ENCODE measurements at places on chromosomes 7 and 10. TPM values are rescaled to one million over a fixed set of nuclear protein-coding genes. Genes with fewer than 3 reads are reported as not detected.

DNA sequence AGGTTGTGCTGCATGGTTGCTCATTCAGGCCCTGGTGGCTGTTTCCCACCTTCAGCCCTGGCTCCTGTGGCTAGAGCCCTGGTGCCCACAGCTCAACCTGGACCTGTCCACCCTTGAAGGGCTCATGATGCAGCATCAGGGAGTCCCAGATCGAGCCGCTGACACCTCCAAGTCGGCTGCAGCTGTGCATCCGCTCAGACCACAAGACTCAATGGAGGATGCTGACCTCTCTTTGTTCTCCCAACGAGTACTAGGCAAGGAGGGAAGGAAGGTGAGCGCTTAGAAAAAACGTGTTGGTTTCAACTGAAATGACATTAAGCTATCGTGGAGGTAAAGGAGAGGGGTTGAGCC is 9.5 kb upstream of the C10orf95 start:
- no peak for DNase-seq

DNA sequence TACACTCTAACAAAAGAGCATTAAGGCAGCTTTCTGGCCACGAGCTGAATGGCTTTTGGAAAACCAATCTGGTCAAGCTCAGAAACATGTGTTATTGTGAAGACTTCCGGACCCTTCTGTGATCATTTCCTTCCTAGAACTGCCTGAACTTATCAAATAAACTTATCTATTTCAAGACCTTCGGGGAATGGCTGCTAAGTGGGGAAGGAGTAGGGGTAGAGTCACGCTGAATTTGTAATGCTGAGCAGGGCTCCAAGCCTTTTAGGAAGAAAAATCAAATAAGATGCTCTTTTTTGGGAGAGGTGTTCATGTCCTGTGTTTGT is 56.6 kb downstream of the PAPSS2 start:
- no peak for DNase-seq

CRYGN gene
- total RNA-seq = not detected

FAM24B gene
- 11.5 TPM for total RNA-seq

APBB1IP gene
- 82.2 TPM for total RNA-seq
